BJ (cell line): ENCODE measurements at places on chromosomes 2 and 18.

GRCh38 chr2:177817300-177817699, 255.3 kb downstream of the PDE11A start:
- no peak for DNase-seq

- DNase-seq = no peak
Observed at GRCh38 chr2:30363406-30363805, 83.6 kb upstream of the LCLAT1 start.

DNA sequence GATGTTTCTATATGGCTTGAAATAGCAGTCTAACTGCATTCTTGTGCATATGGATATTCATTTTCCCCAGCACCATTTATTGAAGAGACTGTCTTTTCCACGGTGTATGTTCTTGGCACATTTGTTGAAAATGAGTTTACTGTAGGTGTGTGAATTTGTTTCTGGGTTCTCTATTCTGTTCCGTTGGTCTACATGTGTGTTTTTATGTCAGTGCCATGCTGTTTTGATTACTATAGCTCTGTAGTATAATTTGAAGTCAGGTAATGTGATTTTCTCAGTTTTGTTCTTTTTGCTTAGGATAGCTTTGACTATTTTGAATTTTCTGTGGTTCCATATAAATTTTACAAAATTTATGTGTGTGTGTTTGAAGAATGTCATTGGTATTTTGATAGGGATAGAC, 201.0 kb downstream of the MBD5 start:
- DNase-seq = no peak

DNA sequence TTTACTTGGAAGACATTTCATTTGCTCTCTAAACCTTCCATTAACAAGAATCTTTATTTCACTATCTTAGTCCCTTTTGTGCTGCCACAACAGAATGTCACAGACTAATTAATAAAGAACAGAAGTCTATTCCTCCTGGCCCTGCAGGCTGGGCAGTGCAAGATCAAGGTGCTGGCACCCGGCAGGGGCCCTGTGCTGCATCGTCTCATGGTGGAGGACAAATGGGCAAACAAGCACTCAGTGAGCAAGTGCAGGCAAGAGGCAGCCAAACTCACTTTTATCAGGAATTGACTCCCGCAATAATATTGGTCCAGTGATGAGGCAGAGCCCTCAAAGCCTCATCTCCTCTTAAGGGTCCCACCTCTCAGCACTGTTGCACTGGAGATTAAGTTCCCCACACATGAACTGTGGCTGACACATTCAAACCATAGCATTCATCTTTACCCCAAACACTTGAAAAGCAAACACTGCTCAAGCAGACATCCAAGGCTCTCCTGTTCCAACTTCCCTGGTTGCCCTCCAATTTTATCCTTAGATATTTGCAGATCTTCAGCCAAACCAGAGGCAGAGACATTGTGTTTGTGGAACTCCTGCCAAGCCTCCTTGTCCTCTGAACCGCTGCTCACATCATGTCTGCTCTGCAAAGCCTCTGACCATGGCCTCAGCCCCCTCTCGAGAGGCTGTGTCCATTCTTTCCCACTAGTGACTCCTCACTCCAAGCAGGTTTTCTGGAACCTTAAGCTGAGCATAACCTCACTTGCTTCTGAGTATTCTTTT, 404.4 kb upstream of the SOX11 start:
- no peak for DNase-seq

- peak; percentile 76 for DNase-seq
Observed at GRCh38 chr2:219142329-219142728, 18.3 kb downstream of the NHEJ1 start.

DNA sequence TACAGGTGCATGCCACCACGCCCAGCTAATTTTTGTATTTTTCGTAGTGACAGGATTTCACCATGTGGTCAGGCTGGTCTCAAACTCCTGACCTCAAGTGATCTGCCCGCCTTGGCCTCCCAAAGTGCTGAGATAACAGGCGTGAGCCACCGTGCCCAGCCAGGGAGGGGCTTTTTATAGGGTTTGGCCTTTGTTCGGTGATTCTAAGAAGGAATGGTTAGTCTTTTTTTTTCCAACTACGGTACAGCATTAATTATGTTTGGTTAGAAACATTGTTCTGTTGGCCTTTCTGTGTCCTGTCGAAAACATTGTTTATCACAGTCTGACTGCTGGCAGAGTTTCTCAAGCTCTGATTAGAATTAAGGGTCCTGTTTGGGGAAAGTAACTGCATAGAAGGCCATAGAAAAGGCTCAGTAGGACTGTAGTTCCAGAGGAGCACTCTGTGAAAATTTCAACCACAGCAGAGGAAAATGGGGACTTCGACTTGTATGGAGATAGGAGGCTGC, 19.3 kb upstream of the SMCHD1 start:
- DNase-seq = no peak

DNA sequence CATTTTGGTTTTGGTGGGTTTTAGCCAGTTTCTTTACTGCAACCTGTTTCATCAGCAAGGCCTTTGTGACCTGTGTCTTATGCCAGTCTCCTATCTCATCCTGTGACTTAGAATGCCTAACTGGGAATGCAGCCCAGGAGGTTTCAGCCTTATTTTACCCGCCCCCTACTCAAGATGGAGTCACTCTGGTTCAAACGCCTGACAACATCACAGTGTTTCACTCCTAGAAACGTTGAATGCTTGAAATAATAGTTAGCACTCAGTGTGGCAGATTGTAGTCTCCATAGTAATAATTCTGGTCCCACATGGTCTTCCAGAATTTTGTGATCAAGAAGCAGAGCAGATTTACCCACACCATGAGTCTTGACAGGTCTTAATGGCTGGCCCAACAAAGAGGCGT, 159.0 kb upstream of the TRIB2 start:
- no peak for DNase-seq

DNA sequence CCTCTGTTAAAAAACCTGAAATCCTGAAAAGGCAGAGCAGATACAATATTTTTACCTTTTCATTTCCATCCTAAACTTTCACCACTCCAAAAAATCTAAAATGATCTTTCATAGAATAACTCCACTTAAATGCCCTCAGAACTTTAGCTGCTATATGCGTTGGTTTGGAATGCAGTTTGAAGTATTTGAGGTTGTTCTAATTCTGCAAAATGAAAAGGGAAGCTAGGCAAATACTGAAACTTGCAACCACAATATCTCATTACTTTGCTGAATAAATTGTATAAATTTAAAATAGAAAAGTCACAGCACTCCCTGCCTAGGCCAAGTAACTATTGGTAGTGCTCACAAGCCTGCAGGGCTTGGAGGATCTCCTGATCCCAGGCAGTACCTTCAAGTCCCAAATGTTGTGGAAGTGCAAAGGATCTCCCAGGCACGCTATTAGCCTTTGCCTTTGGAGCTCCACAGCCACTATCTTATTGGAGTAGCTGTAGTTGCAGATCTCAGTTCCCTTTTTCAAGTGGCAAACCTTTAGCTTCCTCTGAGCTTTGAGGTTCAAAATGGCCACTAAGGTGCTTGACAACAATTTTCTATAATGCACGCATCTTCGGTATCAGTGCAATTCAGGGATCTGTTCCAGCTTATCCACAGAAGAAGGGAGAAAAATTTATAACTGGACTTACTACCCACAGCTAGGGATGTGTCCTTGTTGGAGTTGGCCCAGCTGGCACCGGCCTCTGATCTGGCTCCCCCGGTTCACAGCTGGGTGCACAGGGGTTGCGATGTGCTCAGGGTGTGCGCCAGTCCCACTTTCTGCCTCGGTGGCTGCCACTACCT, 43.4 kb upstream of the ANKRD62 start:
- no peak for DNase-seq

- DNase-seq = no peak
Observed at GRCh38 chr2:151520976-151521375, 111.3 kb downstream of the RIF1 start.

DNA sequence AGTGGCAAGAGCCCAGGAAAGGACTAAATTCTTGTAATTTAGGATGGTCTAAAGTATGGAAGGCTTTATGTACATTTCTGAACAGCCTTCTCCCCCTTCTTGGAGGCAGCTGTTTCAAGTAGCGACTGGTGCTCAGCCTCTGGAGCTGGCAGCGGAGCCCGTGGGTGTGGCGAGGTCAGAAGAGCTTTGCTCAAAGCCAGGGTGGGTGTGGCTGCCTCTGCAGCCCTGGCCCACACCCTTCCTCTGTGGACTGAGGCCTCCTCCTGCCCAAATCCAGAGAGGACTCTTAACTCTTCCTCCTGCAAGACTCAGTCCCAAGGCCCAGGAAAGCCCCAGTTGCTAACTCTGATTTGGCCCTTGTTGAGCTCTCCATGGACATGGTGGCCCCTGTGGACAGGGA, 202.1 kb upstream of the REV1 start:
- no peak for DNase-seq

DNA sequence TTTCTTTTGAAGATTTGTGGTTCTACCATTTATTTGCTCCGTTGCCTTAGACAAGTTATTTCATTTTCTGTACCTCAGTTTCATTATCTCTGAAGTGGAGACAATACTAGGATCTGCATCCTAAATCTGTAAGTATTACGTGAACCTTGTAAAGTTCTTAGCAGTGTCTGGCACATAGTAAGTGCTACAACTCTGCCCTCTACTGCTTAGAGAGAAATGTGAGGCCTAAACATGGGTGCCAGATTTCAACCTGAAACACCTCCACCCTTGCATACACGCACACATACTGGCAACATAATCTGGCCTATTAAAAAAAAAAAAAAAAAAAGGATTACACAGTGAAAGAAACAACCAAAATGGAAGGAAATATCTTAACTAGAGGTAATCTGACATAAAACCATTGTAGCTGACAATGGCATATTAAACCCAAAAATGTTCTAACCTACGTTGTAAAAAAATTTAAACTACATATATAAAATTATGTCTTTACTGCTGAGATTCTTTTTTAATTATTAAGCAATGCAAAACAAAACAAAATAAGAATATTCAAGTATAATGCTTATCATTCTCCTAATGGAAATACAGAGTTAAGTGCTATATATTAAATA, 132.6 kb downstream of the MAP2 start:
- no peak for DNase-seq
